Osteoblast (primary cell): ENCODE measurements at places on chromosomes 2 and 18. TPM values are rescaled to one million over a fixed set of nuclear protein-coding genes. Genes with fewer than 3 reads are reported as not detected.

The KIAA2012 gene
- total RNA-seq = under 0.01 TPM in 1 of 2 replicates, not detected in the other

The AQP4 gene
- not detected in 2 replicates for total RNA-seq

The FBXO48 gene
- 0.72 and 0.88 TPM in 2 replicates for total RNA-seq

The DSC1 gene
- total RNA-seq = not detected in 2 replicates

The GALNT14 gene
- total RNA-seq = not detected in 2 replicates

The GPATCH11 gene
- 6.2 and 8.0 TPM in 2 replicates for total RNA-seq

The MRO gene
- total RNA-seq = 0.59 and 1.8 TPM in 2 replicates

The CGREF1 gene
- total RNA-seq = 6.8 and 14.5 TPM in 2 replicates

The ANKRD23 gene
- total RNA-seq = 1.8 and 2.1 TPM in 2 replicates

The C2orf78 gene
- total RNA-seq = not detected in 2 replicates

The GREB1L gene
- total RNA-seq = under 0.01 and 0.36 TPM in 2 replicates
